ENCODE measurements at places on chromosomes 2 and 18.
A peak's percentile ranks its signal among the peaks of the same experiment; 100 is the strongest.

DNA sequence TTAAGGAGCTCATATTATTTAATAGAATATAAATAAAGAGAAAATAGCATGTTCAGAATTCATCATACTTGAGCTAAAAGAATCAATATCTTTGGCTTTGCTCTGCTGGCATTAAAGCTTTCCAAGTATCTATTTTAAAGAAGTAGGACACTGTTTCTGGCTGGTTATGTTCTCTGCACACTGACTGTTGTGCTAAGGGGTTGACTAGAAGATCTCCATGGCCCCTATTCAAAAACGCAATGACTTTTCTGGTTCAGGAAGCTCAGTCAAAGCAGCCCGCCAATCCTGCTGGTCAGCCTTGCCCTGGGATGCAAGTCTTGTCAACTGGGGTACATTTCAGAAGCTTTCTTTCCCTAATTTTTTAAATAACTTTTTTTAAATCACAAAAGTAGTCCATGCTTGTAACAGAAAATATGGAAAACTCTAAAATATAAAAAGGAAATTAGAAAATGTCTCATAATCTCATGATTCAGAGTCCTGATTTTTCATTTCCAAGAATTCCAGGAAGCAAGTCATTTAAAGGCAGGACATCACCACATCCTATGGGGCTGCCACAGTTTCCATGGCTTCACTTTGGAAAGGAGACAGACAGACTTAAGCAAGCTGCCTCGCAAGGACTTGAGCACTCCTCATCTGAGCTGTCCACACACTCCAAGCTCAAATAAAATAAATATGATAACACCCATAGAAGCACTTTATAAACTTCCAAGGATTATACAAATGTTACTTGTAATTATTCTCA, 195.1 kb downstream of the TXNL1 start:
- no peak for DNase-seq

GRCh38 chr2:188678882-188679281, 295.3 kb upstream of the COL3A1 start:
- DNase-seq, result no peak

- no peak for DNase-seq
Measured at GRCh38 chr2:138708682-138709241, 71.4 kb downstream of the NXPH2 start.

- DNase-seq, result no peak
Measured at GRCh38 chr2:101613056-101613704, 84.3 kb upstream of the MAP4K4 start.

- no peak for DNase-seq
Measured at GRCh38 chr2:50727636-50728339, 304.1 kb downstream of the NRXN1 start.

DNA sequence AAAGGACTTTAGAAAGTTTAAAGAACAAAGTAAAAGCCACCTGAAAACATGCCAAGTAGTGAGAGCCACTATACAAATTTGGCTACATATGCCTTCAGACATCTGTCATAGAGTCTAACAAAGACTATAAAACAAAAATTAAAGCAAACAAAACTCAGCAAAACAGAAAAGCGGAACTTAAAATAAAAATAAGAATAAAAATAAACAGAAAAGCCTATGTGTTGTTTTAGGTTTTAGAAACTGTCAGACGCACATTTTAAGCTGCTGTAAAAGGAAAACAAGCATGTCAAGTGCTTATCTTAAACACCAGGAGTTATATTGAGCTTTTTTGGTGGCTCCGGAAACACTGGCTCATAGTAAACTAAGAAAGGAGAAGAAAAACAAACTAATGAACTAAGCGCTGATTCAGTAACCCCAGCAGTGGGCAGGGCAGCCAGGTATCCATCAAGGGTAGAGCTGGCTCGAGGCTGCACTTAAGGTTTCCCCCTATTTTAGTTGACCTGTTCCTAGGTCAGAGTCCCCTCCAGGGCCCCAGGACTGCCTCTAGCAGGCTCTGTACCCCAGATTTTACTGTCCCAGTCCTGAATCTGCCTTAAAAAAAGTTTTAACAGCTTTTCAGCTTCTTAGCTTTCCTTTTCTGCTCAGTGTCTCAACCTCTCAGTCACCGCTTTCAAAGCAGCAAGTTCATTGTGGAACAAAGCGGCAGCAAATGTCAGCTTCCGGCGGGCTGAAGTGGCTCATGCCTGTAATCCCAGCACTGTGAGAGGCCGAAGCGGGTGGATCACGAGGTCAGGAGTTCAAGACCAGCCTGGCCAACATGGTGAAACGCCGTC, 15.4 kb upstream of the RMC1 start:
- DNase-seq, result peak; percentile 25

DNA sequence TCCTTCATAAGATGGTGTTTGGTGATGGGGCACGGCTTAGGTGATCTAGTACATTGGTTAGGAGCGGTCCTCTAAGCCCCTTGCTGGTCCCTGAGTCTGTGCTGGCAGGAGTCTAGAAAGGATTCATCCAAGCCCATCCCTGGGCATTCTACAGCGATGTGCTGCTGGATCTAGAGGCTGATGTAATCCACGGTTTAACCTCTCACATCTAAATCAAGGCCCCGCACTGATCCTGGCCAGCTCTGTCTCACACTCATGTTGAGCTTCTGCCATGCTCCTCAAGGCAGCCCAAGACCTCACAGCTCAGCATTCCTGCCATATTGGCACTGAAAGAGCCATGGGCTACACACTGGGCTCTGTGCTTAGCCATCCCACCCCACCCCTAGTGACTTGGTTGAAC, 664.8 kb downstream of the STK39 start:
- DNase-seq, result no peak

DNA sequence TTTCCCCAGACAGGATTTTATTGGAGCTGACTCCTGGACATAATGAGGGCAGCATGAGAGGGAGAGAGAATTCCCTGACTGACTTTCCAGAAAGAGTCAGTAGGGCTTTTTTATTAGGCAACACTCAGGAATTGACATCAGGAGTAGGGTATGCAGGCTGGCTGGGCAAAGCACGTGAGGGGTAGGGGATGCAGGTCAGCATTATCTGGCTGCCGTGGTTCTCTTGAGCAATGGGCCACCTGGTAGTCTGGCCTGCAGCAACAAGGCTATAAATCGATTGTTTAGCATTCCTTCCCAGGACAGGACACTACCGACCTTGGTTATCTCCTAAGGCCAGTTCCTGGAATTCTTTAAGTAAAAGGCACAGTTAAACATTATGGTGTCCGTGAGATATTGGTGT, 160.8 kb upstream of the AGAP1 start:
- no peak for DNase-seq

- DNase-seq, result no peak
Measured at GRCh38 chr2:85221067-85221691, 88.0 kb downstream of the TCF7L1 start.

DNA sequence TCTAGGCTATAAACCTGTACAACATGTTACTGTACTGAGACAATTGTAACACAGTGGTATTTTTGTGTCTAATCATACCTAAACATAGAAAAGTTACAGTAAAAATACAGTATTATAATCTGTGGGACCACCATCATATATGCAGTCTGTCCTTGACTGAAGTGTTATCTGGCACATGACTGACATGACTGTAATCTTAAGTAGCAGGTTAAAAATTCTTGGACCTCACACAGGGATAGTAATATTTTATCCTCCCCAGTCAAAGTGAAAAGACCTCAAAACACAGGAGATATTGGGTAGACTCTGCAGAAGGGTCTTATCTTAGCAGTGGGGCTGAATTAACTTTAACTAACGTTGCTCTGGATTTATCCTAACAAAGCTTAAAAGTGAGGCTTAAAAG, 4.9 kb upstream of the SCN9A start:
- DNase-seq, result no peak

- DNase-seq, result no peak
Measured at GRCh38 chr2:202643012-202643858, 8.5 kb downstream of the FAM117B start.

DNA sequence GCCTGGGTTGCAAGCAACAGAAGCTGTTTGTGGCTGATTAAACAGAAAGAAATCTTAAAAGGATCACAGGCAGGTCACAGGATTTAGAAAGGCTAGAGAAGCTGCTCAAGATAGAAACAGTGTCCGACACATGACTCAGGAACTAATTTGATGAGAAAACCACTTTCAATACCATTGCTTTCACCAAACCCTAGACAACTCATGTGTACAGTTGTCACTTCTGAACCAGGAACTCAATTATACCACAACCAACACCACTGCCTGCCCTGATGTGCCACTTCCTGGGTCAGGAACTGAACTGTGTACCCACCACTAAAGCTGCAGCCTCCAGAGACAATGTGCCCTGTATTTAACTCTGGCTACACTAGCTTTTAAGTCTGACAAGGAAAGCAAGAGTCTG, 56.0 kb downstream of the TMEM247 start:
- no peak for DNase-seq

DNA sequence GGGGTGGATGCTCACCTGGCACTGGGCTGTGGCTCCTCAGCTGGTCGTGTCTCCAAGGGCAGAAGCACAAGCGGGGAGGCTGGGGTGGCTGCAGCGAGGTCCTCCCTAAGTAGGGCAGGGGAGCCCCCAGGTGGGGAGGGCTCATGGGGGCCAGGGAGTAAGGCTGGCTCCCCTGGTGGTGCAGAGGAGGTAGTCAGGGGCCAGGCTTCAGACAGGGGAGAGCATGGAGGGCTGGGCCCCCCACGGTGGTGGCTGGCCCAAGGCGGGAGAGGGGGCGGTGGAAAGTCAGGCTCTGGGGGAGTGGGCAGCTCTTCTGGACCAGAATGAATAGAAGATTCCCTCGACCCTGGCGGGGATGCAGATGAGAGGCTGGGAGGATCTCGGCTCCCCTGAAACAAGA, 8.1 kb upstream of the SFXN5 start:
- no peak for DNase-seq

DNA sequence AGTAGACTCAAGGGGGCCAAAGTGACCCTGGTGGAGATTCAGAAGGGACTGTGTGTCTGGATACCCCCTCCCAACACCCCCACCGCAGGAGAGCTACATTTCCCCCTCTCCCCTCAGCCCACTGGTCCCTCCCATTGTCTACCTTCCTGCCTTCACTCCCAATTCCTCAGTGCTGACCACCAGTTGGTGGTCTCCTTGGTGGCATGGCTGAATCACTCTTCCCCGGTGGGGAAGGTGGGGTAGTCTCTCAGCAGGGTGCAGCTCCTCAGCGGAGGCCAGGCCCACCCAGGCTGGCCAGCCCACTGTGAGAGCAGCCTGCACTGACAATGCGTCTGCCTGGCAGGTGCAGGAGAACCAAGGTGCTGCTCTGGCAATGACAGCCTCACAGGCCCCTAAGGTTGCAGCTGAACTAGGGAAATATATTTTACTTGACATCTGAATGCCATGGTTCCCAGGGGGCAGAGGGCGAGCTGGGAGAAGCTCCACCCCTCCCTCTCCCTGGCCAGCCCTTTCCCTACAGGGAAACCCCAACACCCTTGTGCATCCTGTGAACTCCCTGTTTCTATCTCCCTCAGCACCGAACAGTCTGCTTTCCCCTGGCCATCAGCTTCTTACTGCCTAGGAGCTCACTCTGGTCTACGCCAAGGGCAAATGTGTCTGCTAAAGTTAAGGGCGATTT, 62.6 kb upstream of the PAX8 start:
- DNase-seq, result no peak
